Mammary microvascular endothelial cell (primary cell): ENCODE measurements at places on chromosomes 7 and 10. TPM values are rescaled to one million over a fixed set of nuclear protein-coding genes. Genes with fewer than 3 reads are reported as not detected.

The HMX2 gene
- not detected in 2 replicates for total RNA-seq

The CYP26A1 gene
- 0.60 TPM in 1 of 2 replicates, not detected in the other for total RNA-seq

The OGDHL gene
- not detected in 2 replicates for total RNA-seq

The CPA2 gene
- total RNA-seq: not detected in 2 replicates

The SLC29A4 gene
- 0.67 and 1.2 TPM in 2 replicates for total RNA-seq
